ENCODE measurements at places on chromosomes 12 and 14.

- DNase-seq, result peak; percentile 97
These were observed 26.5 kb upstream of the ACTN1 start for GRCh38 chr14:69005432-69006148.

DNA sequence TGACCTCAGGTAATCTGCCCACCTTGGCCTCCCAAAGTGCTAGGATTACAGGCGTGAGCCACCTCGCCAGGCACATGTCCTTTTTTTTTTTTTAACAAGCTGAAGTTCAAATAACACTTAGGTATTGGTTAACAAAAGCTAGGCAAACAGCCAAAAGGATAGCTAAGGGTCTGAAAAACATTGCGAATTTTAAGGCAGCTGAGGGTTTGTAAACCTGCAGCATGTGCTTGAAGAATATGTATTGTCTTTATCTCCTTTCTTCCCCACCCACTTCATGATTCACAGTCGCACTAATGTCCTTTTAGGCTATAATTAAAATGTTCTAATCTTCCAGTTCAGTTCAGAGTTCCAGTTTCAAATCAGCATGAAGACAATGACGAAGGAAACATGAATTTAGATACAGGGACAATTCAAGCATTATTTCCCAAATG lies 30.1 kb upstream of the CERS5 start:
- DNase-seq, result no peak

DNA sequence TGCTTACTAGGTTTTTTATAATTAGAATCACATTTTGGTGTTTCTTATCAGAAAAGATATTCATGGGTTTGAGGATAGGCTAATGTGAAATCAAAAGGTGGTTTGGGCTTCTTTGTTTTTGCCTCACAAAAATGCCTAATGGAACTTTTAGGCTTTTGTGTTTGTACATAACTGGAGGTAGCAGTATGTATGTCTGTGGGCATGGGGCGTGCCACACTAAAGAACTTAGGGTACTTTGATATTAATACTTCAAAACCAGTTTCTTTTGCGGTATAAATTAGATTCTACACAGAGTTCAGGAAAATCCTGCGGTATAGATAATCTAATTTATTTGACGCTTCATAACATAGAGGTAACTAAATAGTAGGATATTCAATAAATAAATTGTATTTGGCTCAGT lies 1.9 kb downstream of the ETV6 start:
- DNase-seq, result no peak

DNA sequence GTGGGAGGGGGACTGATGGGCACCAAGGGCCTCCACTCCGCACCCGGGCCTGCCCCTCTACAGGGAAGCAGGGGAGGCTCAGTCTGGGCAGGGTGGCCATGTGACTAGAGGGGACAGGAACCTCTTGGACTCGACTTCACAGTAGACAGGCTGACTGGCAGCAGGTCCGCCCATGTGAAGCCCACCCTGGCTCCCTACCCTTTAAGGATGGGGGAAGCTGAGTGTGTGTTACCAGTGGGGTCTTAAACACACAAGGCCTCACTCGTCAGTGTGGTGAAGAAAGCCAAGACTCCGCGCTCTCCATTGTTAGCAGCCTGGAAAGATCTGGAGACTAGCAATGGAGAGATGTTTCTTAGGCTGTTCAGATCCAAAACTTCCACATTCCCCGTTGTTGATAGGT lies 52.4 kb downstream of the ANAPC7 start:
- no peak for DNase-seq

- DNase-seq, result no peak
These were observed 13.1 kb upstream of the DAAM1 start for GRCh38 chr14:59175404-59175803.

- DNase-seq, result no peak
These were observed 8.3 kb upstream of the ACSM4 start for GRCh38 chr12:7295529-7295928.

DNA sequence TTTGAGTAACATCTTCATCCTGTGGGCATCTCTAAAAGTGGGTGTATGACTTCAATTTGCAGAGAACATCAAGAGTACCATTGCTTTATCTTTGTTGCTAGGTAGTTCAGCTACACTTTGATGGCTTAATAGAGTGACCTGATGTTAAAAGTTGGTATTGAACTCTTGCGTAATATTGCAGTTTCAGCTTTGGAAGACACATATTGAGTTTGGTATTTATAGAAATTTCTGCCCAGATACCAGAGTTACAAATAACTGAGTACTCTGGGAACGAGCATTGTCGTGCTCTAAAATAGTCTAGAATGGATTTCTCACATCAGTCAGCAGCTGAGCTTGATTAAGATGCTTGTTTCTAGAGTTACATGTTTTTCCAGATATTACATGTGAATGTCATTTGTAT lies 24.8 kb upstream of the AKAP5 start:
- no peak for DNase-seq

GRCh38 chr12:67757651-67758050 lies 109.1 kb downstream of the DYRK2 start:
- no peak for DNase-seq

DNA sequence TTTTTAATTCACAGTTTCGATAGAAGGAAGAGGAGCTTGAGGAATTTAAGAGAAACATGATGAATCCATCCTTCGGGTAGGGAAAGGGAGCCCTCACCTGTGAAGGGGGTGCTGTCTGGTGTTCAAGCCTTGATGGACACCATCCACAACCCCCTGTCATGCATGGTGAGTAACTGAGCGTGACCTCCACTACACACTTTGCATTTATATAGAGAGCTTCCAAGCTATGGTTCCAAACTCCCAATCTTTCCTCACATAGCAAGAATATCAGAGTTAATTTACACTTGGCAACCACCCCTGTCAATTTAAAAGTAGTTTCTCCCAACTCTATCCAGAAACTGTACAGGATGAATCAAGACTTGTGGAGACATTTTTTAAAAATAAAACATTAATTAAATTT lies 13.1 kb upstream of the NID2 start:
- no peak for DNase-seq

DNA sequence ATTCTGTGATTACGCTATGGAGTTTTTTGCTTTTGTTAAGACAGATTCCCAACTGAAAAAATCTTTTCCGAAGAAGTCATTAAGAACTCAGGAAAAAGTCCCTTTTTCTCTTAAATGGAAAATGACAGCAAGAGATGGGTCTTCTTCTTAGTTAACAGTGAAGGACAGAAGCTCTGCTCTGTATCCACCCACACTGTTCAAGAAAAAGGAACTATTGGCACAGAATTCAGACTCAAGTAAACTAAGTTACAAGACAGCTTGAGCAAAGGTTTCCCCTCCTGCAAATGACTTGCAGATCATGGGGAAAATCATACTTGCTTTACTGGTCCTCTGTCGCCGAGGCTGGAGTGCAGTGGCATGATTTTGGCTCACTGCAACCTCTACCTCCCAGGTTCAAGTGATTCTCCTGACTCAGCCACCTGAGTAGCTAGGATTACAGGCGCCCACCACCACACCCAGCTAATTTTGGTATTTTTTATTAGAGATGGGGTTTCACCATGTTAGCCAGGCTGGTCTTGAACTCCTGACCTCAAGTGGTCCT lies 137.1 kb upstream of the AEBP2 start:
- DNase-seq, result no peak

- DNase-seq, result no peak
These were observed 48.7 kb downstream of the SRGAP1 start for GRCh38 chr12:63893170-63893569.
